Activated CD8-positive, alpha-beta T cell treated with anti-CD3 and anti-CD28 coated beads for 36 hours (primary cell): ENCODE measurements at places on chromosomes 3 and 15. TPM values are rescaled to one million over a fixed set of nuclear protein-coding genes. Genes with fewer than 3 reads are reported as not detected.

The CDHR4 gene
- not detected for total RNA-seq

The CGNL1 gene
- total RNA-seq: not detected

The CHRNA5 gene
- 2.7 TPM for total RNA-seq

The HYKK gene
- total RNA-seq: 2.2 TPM

The SLC12A1 gene
- not detected for total RNA-seq

The RAD51 gene
- 77.0 TPM for total RNA-seq

The PLSCR5 gene
- not detected for total RNA-seq

The MESP1 gene
- total RNA-seq: 3.4 TPM

DNA sequence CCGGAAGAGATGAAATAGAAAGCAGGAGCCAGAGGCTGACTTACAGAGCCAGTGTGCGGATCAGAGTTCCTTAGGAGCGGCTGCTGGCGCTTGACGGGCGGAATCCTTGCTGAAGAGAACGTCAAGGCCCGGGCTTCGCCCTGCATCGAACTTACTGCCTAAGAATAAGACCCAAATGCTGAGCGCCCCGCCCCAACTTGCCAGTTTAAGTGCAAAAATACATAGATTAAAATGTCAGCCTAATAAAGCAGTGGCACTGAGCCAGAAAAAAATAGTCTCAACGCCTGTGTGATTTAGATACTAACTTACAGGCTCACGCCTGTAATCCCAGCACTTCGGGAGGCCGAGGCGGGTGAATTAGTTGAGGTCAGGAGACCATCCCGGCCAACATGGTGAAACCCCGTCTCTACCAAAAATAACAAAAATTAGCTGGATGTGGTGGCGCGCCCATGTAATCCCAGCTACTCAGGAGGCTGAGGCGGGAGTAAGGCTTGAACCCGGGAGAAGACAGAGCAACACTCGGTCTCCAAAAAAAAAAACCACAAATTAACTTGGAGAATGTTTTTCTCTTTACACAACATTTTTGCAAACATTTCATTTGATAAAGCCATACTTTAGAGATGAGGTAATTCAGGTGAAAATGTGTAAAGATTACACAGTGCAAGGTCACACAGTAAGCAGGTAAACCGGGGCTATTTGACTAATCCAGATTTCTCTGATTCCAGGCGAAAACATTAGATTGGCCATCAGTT, 1.2 kb upstream of the UBP1 start:
- peaks cover 6% of the 10 kb centered on the region for H3K36me3 ChIP-seq
- H3K4me1 ChIP-seq: peaks cover 29% of the 10 kb centered on the region
- peak overlapping the region; percentile 94 for H3K4me3 ChIP-seq
- H3K27me3 ChIP-seq: no peaks in the 10 kb centered on the region

- H3K27ac ChIP-seq: no peak overlapping the region
- H3K27me3 ChIP-seq: no peaks in the 10 kb centered on the region
- H3K4me3 ChIP-seq: no peak overlapping the region
- no peak for DNase-seq
- no peaks in the 10 kb centered on the region for H3K36me3 ChIP-seq
Measured at GRCh38 chr3:55246033-55246432, 241.1 kb downstream of the WNT5A start.

GRCh38 chr3:195094191-195094921, 176.6 kb downstream of the XXYLT1 start:
- no peaks in the 10 kb centered on the region for H3K36me3 ChIP-seq
- no peak for DNase-seq
- H3K27me3 ChIP-seq: no peaks in the 10 kb centered on the region
- H3K27ac ChIP-seq: no peak overlapping the region
- peaks cover 9% of the 10 kb centered on the region for H3K4me1 ChIP-seq

- H3K27me3 ChIP-seq: peaks cover 5% of the 10 kb centered on the region
- no peaks in the 10 kb centered on the region for H3K36me3 ChIP-seq
- no peak overlapping the region for H3K27ac ChIP-seq
- H3K4me1 ChIP-seq: no peaks in the 10 kb centered on the region
- H3K4me3 ChIP-seq: no peak overlapping the region
Measured at GRCh38 chr3:111081008-111081545, 9.5 kb downstream of the NECTIN3 start.

DNA sequence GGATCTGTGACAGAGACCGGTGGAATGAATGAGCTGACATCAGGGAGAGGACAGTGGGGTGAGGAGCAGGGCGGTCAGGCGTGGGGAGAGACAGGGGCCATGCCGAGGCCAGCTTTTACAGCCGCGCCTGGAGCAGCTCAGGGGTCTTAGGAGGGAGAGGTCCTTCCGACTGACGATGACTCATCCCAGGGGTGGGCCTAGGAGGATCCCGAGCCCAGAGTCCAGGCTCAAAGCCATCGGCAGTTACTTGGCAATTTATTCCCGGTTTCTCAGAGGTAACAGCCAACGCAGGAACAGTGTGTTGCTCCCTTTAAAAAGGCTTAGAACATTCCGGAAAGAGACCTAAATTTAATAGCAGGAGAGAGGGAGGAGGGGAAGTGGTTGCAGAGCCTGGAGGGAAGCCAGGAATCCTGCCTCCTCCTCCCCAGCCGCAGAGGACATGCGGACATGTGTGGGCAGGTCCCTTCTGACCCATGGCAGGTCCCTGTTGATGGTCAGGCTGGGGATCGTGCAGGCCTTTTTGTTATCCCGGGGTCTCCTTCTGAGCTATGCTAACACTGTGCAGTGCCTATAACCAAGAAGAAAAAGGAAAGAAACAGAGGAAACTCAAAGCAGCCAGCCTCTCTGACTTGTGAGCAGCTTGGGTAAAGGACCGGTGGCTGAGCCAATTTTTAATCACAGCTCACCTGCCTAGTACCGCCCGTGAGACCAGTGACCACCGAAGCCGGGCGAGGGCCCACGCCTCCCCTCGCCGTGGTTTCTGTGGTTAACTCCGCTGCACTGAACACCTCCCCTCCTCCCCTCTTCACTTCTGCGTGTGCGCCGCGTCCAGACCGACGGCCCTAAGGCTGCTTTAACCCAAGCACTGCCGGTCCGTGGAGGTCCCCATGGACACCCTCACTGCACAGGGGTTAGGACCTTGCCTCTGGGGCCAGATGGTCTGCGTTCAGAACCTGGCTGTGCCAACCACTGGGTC, 392.4 kb upstream of the PROK2 start:
- H3K27ac ChIP-seq: no peak overlapping the region
- H3K4me3 ChIP-seq: no peak overlapping the region
- peaks cover 14% of the 10 kb centered on the region for H3K4me1 ChIP-seq

- DNase-seq: no peak
- H3K4me3 ChIP-seq: no peak overlapping the region
- H3K36me3 ChIP-seq: no peaks in the 10 kb centered on the region
- H3K4me1 ChIP-seq: no peaks in the 10 kb centered on the region
Measured at GRCh38 chr15:48954538-48954937, 9.2 kb downstream of the SHC4 start.

GRCh38 chr3:23659274-23659673, 146.5 kb upstream of the UBE2E1 start:
- H3K36me3 ChIP-seq: peaks cover 2% of the 10 kb centered on the region
- H3K4me3 ChIP-seq: no peak overlapping the region
- H3K27ac ChIP-seq: no peak overlapping the region
- peaks cover 3% of the 10 kb centered on the region for H3K27me3 ChIP-seq
- no peak for DNase-seq
- H3K4me1 ChIP-seq: no peaks in the 10 kb centered on the region

DNA sequence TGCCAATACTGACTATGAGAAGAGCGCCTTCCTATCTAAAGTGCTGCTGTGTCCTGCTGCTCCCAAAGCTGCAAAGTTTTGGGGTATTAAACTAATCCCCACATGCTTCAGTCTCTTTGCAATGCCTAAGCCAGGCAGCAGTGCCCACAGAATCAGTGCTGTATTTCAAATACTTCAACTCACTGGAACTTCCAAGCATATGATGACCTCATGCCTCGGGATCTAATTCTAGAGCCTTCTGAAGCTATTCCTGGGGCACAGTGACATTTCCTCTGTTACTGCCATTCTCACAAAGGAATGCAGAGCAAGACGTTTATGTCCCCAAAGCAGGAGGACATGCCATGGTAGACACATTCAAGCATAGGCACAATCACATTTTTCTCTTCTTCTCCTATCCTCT, 78.5 kb downstream of the CD200 start:
- peaks cover 12% of the 10 kb centered on the region for H3K4me1 ChIP-seq
- H3K27me3 ChIP-seq: no peaks in the 10 kb centered on the region
- no peaks in the 10 kb centered on the region for H3K36me3 ChIP-seq
- H3K27ac ChIP-seq: no peak overlapping the region
- no peak overlapping the region for H3K4me3 ChIP-seq
- DNase-seq: no peak

- H3K4me3 ChIP-seq: no peak overlapping the region
- no peaks in the 10 kb centered on the region for H3K36me3 ChIP-seq
- H3K4me1 ChIP-seq: peaks cover 3% of the 10 kb centered on the region
- DNase-seq: peak; percentile 42
Measured at GRCh38 chr15:89356634-89357298, 22.1 kb upstream of the POLG start.

- DNase-seq: no peak
- H3K27ac ChIP-seq: no peak overlapping the region
- H3K36me3 ChIP-seq: no peaks in the 10 kb centered on the region
- H3K4me1 ChIP-seq: no peaks in the 10 kb centered on the region
- peaks cover 8% of the 10 kb centered on the region for H3K27me3 ChIP-seq
- H3K4me3 ChIP-seq: no peak overlapping the region
Measured at GRCh38 chr3:38986901-38987300, 64.8 kb downstream of the SCN11A start.

- H3K4me1 ChIP-seq: peaks cover 9% of the 10 kb centered on the region
- peak overlapping the region; percentile 55 for H3K4me3 ChIP-seq
- no peak for DNase-seq
- H3K27ac ChIP-seq: no peak overlapping the region
- H3K27me3 ChIP-seq: peaks cover 41% of the 10 kb centered on the region
- H3K36me3 ChIP-seq: no peaks in the 10 kb centered on the region
Measured at GRCh38 chr3:146161663-146162002, 649 bp upstream of the PLOD2 start.

GRCh38 chr15:63218100-63218808, 28.8 kb downstream of the RAB8B start:
- H3K4me1 ChIP-seq: peaks cover 70% of the 10 kb centered on the region
- H3K4me3 ChIP-seq: no peak overlapping the region

DNA sequence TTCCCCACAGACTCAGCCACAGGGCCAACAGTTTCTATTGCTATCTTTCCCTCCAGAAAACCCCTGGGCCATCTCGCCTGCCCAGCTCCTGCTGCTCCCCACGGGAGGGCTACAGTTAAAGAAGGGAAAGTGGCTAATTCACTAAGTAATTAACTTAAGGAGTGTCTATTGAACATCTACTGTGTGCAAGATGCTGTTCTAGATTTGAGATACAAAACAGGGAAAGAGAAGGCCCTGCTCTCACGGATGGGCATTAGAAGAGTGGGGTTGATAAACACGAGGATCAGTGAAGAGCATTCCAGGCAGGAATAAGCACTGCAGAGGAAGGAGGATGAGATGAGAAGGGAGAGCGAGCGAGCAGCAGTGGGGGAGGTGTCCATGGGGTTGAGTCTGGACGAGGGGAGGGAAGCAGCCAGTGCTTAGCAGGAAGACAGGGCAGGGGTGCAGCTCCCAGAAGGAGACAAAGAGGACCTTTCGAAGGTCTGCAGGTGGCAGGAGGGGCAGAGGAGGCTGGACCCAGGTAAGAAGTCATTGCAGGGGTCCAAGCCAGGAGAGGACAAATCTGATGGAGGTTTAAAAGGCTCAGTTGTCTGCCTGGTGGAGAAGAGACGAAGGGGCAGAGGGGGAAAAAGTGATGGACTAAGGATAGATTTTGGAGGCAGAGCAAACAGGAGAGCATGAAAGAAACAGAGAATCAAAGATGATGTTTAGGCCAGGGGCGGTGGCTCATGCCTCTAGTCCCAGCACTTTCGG, 64.7 kb downstream of the KLF15 start:
- no peaks in the 10 kb centered on the region for H3K36me3 ChIP-seq
- no peak for DNase-seq
- peaks cover 30% of the 10 kb centered on the region for H3K27me3 ChIP-seq
- H3K27ac ChIP-seq: no peak overlapping the region
